ENCODE measurements at places on chromosomes 1 and 21.

- DNase-seq = no peak
Measured at GRCh38 chr1:67171978-67172377, 5.7 kb downstream of the IL23R start.

GRCh38 chr1:71885171-71885570, 397.2 kb downstream of the NEGR1 start:
- DNase-seq = no peak

- no peak for DNase-seq
Measured at GRCh38 chr1:212774584-212774983, 17.0 kb downstream of the NSL1 start.

DNA sequence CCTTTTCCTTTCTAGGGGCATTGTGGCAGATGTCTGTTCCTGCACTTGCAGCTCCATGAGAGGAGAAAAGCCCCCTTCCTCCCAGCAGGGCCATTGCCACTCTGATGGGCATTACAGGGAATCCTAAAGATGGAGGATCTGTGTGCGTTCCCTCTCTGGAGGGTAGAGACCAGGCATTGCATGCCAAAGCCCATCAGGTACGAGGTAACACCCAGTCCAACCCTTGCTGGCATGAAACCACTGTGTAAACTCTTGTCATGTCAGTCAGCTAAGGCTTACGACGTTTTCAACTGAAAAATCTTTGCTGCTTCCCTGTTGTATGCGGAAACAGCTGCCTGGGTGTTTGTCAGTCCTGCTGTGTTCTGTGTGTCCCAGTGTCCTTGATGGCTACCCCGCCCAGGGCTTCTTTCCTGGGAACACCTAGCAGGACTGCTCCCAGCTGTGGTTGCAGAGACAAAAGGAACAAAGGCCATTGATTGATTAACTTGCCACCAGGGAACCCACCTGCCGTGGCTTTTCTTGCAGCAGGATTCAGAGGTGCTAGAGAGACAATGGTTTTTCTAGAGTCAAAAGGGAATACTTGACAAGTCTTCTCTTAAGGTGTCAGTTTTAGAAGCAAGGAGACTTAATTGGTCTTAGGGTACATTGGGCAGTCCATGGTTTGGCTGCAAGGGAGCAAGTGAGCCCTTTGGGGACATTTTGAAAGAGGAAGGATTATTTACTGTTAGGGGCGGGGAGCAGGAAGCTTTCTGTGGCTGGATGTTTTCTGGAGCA, 24.6 kb downstream of the B3GALT5 start:
- no peak for DNase-seq

GRCh38 chr1:162676087-162676486, 43.8 kb downstream of the DDR2 start:
- no peak for DNase-seq

DNA sequence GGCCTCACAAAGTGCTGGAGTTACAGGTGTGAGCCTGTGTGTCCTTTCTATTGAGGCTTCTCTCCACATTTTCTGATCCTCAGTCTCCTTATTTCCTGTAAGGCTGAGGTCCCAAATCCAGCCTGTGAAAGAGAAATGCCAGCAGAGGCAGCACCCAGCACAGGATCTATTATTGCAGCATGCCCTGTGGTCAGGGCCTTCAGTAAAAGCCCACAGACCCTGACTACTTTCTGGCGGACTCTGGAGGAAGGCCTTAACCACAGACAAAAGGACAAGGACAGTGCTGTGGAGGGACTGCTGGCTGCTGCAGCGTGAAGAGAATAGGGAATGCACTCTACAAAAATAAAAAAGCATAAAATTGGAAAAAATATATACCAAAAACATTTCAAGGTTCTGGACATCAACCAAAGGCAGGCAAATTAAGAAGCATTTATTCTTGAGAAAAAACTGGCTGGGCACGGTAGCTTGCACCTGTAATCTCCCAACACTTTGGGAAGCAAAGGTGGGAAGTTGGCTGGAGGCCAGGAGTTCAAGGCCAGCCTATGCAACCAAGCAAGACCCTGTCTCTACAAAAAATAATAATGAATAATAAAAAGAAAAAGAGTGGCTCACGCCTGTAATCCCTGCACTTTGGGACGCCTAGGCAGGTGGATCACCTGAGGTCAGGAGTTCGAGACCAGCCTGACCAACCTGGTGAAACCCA, 9.4 kb upstream of the PGD start:
- DNase-seq = no peak

GRCh38 chr1:236059011-236059410, 5.9 kb downstream of the NID1 start:
- no peak for DNase-seq

DNA sequence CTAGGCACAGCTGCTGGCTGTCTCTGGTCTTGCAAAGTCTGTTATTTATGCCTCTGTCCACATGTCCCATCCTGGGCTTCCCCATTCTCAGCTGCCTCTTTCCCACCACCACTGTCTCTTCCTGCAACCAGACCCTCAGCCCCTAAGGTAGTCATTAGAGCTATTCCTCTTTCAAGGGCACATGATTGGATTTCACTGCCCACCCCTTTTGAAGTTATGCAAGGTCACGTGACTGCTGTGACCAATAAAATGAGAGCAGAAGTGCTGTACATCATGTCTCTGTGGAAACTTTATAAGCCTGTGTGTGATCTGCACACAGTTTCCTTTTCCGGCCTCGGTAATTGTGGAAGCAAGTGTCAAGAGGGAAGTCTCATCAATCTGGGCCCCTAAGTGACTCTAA, 136.6 kb upstream of the HMGB4 start:
- no peak for DNase-seq

DNA sequence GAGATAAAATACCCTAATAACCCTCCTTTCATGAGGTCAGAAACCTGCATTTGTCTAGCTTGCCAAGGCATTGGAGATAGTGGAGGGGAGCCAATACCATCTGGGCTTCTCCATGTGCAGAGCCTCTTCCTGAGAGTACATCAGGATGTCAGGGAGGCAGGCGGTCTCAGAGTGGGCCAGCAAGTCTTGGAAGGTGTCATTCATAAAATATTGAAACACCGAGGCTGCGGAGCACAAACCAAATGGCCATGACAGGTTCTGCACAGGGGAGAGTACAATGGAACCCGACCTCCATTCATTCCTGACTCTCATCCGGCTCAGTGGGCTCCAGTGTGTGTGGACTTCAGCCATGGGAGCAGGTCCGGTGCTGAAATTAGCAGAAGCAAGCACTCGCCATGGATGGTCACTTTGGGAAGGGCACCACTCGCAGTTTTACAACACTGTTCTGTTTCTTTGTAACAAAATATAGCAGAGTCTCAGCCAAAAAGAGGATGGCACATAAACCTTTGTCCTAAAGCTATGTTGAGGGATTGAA, 446.6 kb downstream of the SIPA1L2 start:
- DNase-seq = no peak

DNA sequence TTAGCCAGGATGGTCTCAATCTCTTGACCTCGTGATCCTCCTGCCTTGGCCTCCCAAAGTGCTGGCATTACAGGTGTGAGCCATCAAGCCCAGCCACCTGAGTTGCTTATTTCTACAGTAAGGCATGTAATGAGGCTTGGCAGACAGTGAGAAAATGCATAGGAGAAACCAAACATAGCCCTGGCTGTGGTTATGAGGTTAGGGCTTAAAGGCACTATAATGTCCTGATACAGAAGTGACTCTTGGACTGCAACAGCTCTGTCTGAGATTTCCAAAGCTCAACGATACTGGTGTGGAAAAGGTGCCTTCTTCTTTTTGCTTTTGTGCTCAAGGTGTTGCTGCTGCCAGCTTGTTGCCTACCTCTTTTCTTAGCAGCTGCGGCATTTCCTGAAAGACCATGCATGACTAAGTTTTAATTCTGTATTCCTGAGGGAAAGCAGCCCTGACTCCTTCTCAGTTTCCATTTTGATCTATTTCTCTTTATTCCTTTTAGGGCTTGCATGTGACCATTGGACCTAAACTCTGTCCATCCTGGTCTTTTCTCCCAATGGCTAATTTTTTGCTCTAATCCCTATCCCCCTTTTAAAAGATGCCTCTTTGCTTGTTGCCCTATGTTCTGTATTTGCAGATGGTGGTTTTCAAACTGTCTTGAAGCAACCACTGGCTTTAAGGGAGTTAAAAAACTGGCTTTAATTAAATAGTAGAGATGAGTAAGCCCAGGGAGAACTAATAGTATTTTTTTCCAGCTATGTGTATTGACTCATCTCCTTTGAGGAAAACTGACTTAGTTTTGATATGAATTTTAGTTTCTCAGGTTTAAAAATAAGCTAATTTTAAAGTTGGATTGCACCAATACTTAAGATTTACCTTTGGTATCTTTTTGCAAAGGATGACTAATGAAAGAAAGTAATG, 70.3 kb downstream of the KIF1B start:
- no peak for DNase-seq

GRCh38 chr1:36913016-36913415, 121.3 kb downstream of the GRIK3 start:
- no peak for DNase-seq

DNA sequence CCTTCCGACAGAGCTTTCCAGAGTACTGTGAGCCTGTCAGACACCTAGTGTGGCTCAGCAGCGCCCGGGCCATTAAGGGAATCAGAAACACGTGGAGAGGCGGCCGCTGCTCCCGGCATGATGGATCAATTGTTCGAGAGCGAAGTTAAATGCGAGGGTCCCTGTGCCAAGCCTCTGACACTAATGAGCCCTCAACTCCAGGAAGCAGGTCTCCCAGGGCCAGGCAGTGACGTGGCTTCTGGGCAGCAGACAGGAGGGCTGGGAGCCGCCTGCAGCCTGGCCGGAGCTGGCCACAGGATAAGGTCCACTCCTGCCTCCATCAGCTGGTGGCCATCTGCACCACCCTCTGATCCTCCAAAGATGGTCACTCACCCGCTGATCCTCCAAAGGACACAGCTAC, 67.5 kb upstream of the CLDN14 start:
- no peak for DNase-seq

- peak; percentile 91 for DNase-seq
Measured at GRCh38 chr1:234599617-234600417, 10.2 kb downstream of the IRF2BP2 start.

DNA sequence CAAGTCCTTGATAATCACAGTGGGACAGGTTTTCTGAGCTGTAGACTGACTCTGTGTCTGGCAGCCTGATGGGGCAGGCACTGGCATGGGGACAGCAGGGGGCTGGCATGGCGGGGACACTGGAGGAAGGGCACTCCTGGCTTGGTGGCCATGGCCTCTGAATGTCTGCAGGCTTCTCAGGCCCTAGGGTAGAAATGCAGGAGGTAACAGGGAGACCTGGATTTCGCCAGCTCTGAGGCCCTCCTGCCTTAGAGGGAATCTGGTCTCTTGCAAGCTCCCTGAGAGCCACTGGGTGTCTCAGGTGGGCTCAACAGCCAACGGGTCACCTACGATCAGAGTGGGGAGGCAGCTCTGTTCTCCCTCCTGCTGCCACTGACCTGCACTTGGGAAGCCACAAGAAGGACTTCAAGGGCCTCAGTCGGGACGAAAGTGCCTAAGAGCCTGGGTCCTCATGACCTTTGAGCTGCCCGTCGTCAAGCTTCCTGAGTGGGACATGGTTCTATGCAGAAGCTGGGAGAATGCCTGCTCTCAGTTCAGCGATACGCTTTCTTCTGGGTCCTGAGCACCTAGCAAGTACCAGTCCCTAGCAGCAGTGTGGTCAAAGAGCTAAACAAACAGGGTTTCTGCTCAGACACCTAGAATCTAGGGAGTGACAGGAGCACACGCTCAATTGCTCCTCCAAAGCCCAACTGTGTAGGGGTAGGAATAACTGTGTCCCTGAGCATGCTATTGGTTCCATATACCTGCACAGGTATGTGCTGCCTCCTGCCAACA, 569.0 kb downstream of the PTPRU start:
- no peak for DNase-seq

DNA sequence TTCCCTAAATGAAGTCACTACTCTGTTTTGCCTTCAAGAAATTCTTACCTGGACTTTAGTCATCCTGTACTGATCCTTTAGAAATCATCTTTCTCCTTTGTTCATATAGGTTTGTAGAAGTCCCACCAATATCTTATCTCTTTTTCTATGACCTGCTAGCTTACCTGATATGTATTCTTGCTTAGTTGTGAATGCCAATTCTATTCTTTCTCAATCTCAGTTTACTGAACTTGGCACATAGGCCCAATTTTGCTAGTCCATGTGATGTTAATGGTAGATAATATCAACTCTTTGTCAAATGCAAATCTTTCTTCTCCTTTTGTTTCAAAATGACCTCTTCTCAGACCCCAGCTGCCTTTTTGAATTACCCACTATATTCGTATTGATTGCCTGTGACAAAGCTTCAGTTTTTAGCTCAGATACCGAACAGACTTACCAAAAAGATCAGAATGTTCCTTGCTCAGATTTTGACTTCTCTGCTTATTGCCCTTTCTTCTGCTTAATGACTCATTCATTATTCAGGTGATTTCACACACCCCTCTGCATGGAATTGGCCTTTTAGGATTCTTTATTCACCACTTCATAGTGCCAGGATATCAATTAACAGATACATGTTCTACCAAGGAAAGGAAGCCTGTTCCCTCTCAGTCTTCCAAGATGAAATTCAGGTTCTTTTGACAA, 20.6 kb downstream of the IPO9 start:
- DNase-seq = no peak

DNA sequence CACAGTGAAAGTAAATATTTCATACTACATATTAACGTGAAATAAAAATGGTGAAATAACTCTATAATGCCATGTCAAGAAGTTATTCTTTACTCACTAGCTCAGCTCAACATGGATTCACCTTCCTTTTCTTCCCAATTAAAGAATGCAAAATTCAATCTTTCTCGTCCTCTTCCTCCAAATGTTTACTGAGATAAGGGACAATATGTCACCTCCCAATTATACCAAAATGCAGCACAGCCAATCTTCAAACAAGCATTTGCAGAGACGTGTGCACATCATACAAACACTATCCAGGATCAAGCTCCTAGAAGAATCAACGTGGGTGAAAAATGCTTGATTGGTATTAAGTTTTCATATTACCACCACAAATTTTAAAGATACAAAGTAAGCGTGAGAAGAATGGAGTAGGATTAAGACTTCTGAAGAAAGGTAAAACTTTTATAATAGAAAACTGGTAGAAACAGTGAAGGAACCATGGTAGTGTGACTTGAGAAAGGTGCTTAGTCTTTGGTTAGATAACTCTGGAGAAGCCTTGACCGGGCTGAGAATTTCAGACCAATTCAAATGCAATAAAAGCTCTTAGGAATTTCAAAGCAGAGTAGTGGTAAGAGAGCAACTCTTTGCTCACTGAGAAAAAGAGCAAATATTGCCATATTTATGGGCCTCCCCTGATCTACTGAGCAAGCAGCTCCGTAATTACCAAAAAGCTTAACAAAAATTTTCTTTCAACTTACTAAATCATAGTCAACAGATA, 7.2 kb downstream of the PTP4A2 start:
- DNase-seq = no peak

DNA sequence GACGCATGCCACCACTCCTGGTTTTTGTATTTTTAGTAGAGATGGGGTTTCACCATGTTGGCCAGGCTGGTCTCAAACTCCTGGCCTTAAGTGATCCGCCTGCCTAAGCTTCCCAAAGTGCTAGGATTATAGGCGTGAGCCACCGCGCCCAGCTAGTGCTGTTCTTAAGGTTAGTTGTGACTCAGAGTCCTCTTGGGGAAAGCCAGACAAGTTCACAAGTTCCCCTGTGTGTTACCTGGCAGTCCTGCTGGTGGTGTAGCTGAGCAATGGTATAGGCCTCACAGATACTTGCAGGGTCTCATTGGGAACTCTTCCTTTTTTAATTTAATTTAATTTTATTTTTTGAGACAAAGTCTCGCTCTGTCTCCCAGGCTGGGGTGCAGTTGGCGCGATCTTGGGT, 10.6 kb downstream of the CFAP126 start:
- no peak for DNase-seq
